Prostate gland (tissue), 2 donors: ENCODE measurements at places on chromosomes 16 and 17. TPM values are rescaled to one million over a fixed set of nuclear protein-coding genes. Genes with fewer than 3 reads are reported as not detected.

The GNAO1 gene
- total RNA-seq: 6.1 TPM

The ALG1 gene
- total RNA-seq: 37.7 TPM

The WDR59 gene
- total RNA-seq: 62.6 TPM

The DHRS7C gene
- not detected for total RNA-seq

The TACO1 gene
- total RNA-seq: 12.8 TPM

The ZDHHC7 gene
- 64.6 TPM for total RNA-seq

GRCh38 chr17:82679586-82680465 is 18.7 kb downstream of the RAB40B start:
- no peak overlapping the region for H3K4me3 ChIP-seq
- no peak overlapping the region for H3K27ac ChIP-seq
- no peak for DNase-seq
- no peaks in the 10 kb centered on the region for H3K4me1 ChIP-seq

DNA sequence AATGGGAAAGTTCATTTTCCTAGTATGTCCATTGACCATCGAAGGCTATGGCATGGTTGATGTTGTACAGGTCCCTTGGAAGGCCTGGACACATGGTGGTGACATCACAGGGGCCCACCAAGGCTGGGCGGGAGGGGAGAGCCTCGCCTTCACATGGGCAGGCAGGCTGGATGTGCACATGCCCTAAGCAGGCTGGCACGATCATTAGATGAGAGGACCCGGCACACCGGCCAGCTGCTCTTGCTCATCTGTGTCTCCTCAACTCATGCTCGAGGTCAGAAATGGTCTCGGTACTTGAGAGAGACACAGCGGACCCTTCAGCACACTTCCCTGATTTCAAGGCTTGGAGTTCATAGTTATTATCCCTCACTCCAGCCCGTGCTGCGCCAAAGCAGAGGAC is 416.9 kb upstream of the ZFHX3 start:
- H3K4me1 ChIP-seq: no peaks in the 10 kb centered on the region
- no peak overlapping the region for H3K4me3 ChIP-seq
- H3K27ac ChIP-seq: no peak overlapping the region
- no peak for DNase-seq

DNA sequence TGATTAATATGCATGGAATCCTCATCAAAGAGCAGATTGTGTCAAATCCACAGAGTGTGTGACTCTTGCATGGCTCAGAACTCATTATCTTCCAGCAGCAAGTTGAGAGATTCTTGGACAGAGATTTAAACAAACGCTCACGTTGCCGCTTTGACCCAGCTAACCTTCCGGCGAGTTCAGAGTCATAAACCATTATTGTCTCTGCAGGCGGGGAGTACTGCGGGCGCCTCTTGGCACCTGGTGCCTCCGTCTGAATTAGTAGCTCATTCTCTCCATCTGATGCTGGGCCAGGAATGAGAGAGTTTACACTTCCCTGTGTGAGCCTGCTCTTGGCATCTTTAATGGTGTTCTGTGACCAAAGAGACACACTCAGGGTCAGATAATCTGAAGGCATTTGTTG is 138.6 kb upstream of the WSCD1 start:
- no peaks in the 10 kb centered on the region for H3K4me1 ChIP-seq
- no peak overlapping the region for H3K4me3 ChIP-seq
- DNase-seq: no peak
- no peaks in the 10 kb centered on the region for H3K36me3 ChIP-seq

DNA sequence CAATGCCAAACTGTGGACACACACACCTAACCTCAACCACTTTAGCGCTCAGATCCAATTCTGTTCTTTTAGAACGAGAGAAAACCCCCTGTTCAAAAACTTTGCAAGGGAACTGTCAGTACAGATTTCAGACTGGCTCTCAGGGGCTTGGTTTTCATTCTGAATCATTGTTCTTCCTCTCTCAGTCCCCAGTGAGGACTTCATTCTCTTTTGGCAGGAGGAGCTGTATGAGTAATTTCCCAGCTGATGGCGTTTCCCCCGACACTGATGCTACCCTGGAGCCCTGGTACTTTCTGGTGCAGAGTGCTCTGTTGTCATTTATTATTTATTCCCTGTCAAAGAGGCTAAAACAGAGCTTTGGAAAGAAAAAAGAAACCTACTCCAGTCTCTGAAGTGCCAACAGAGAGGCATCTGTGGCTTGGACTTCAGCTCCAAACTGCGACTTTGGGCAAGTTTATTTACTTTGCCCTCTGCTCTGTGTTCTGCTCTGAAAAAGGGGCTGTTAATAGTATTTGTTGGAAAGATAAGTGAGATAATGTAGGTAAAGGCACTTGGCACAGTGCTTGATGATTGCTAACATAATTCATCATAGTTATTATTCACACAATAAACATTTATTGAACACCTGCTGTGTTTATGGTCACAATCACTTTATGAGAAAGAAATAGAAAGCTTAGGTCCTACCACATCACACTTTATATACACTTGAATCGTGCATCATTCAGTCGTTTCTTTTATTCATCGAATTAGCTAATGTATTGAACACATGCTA is 28.3 kb downstream of the ETV4 start:
- H3K36me3 ChIP-seq: peaks cover 14% of the 10 kb centered on the region
- H3K27me3 ChIP-seq: no peaks in the 10 kb centered on the region
- no peak overlapping the region for H3K4me3 ChIP-seq
- DNase-seq: no peak
- no peaks in the 10 kb centered on the region for H3K4me1 ChIP-seq
- H3K27ac ChIP-seq: no peak overlapping the region

DNA sequence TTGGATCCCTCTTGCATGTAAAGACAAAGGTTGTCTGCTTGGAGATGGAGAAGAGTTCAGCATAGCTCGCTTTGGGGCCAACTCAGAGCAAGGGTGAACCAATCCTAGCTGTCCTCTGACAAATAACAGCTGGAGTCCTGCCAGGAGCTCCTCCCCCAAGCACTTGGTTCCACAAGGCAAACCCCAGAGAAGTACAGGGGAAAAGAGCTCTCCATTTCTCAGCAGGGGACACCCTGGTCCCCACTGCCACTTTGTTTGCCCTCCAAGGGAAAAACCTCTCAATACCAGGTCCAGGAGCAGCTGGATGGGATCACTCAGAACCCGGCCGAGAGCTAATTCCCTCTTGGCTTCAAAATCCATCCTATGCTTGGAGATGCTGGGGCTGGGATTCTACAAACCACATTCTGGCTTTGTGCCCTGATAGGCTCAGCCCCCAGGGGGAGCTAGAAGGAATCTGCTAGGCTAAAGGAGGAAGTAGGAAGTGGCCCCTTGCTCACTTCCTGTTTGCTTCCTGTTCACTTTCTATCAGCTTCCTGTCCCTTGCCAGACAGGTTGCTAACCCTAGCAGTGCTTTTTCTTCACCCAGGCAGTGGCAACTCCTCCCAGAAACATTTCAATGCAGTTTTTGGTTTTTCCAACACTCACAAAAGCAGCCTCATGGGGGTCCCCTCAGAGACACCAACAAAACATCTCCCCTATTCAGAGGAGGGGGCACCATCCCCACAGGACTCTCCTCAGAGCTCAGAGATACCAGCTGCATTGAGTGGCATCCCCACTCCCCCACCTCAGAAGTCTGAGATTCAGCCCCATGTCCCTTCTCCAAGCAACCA is 30.7 kb downstream of the CDRT4 start:
- H3K27ac ChIP-seq: no peak overlapping the region
- no peaks in the 10 kb centered on the region for H3K36me3 ChIP-seq

DNA sequence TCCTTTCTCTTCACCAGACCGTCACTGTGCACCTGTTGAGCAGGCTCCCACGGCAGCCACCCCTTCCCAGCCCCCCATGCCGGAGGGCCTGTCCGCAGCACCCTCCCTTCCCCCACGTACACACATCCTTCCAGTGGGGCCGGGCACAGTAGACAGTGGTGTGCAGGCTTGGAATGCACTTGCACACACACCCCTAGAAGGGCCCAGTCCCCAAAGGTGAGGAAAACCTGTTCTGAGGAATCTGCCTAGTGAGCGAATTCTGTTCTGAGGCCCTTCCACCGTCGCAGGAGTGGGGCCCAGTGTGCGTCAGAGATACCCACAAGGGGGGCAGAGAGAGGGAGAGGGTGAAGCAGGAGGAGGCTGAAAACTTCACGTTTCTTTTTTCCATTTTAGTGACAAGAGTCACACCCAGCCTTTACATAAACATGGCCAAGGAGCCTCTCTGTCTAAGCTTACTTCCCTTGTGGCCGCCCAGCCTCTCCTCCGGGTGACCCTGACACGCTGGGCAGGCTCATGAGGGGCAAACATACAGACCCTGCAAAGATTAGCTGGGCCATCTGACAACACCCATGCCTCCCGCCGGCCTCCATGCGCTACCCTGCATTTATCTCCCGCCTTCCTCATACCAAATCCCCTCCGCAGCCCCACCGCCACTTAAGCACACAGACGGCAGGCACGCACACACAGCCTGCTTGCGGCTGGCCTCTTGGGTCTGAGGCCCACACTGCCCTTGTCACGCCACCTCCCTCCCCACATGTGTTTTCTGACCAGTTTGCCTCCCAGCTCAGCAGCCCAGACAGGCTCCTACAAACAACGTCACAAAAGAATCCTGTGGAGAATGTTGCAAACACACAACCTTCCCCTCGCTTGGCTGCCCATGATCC is 1.8 kb downstream of the ZBTB4 start:
- H3K27ac ChIP-seq: peak overlapping the region; percentile 100
- H3K36me3 ChIP-seq: no peaks in the 10 kb centered on the region
- no peak for DNase-seq
- peaks cover 22% of the 10 kb centered on the region for H3K4me1 ChIP-seq

GRCh38 chr17:74001145-74001544 is 202.3 kb upstream of the RPL38 start:
- peaks cover 7% of the 10 kb centered on the region for H3K27me3 ChIP-seq
- H3K4me3 ChIP-seq: no peak overlapping the region

- H3K27me3 ChIP-seq: no peaks in the 10 kb centered on the region
- H3K27ac ChIP-seq: peak overlapping the region; percentile 81
- peaks cover 18% of the 10 kb centered on the region for H3K4me1 ChIP-seq
- no peaks in the 10 kb centered on the region for H3K36me3 ChIP-seq
- H3K4me3 ChIP-seq: peak overlapping the region; percentile 66
Observed at GRCh38 chr16:85555719-85556455, 57.2 kb upstream of the GSE1 start.

DNA sequence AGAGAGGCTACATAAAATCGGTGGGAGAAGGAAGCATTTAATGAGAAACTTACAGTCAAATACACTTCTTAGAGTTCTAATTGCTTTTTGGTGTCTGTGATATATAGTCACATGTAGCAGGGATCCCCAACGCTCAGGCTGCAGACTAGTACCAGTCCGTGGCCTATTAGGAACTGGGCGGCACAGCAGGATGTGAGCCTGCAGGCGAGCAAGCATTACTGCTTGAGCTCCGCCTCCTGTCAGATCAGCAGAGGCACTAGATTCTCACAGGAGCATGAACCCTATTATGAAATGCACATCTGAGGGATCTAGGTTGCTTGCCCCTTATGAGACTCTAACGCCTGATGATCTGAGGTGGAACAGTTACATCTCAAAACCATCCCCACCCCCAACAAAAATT is 158.5 kb downstream of the TANC2 start:
- H3K27me3 ChIP-seq: no peaks in the 10 kb centered on the region
- no peaks in the 10 kb centered on the region for H3K36me3 ChIP-seq
- H3K27ac ChIP-seq: no peak overlapping the region
- DNase-seq: no peak
- H3K4me3 ChIP-seq: no peak overlapping the region

DNA sequence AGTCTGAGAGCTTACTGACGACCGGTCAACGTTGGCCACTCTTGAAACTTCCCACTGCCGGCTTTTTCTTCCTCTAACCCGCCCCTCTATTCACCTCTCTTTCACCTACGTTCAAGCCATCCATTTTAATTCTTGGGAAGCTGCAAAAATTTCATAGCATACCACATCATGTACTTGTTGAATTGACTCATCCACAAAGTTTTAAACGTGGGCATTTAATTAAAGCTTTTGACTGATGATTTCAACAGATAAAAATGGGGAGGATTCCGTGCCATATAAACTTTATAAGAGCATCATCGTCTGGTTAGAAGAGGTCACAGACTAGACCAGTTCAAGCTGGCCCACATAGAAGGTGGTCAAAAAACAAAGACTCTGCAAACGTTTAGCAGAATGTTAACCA is 22.5 kb downstream of the VPS53 start:
- no peaks in the 10 kb centered on the region for H3K27me3 ChIP-seq
- H3K27ac ChIP-seq: no peak overlapping the region
- no peak overlapping the region for H3K4me3 ChIP-seq
- DNase-seq: no peak
